Stimulated activated CD8-positive, alpha-beta memory T cell treated with anti-CD3 and anti-CD28 coated beads, Interleukin-7, amount 100 ng/mL, for 1 hour (primary cell): ENCODE measurements at places on chromosomes 1 and 21.

- no peak for DNase-seq
These were observed 16.2 kb upstream of the MYOG start for GRCh38 chr1:203101813-203102634.

DNA sequence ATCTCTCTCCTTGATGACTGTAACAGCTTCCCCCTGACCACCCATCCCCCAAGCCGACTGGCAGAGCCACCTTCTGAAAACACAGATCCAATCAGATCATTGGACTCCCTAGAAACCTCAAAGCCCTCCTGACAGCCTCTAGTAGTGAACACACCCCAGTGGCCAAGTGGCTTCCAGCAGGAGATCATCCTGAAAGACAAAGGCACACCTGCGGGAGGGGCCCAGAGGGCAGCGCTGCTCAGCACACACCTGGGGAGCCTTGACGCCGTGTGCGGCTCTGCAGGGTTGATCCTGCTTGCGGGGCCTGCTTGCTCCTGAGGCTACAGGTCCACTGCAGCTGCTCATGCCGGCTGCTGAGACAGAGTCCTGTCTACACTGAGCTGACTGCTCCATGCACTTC is 41.5 kb downstream of the SLC66A1 start:
- DNase-seq: no peak

DNA sequence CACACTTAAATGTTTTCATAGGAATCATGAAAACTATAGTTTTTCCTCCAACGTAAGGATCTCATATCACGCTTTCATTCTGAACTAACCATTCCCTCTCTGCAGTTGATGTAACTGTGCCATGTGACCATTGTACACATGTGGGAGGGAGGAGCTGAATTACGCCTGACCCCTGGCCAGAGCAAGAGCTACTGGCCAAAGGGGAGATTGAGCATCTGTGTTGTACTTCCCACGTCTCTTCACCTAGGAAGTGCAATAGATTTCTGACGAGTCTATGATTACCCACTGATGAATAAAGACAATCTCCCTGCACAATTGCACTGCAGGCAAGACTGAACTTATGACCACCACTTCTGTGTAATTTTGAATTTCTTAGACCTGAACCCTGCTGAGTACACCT is 24.0 kb downstream of the PTPRC start:
- no peak for DNase-seq

DNA sequence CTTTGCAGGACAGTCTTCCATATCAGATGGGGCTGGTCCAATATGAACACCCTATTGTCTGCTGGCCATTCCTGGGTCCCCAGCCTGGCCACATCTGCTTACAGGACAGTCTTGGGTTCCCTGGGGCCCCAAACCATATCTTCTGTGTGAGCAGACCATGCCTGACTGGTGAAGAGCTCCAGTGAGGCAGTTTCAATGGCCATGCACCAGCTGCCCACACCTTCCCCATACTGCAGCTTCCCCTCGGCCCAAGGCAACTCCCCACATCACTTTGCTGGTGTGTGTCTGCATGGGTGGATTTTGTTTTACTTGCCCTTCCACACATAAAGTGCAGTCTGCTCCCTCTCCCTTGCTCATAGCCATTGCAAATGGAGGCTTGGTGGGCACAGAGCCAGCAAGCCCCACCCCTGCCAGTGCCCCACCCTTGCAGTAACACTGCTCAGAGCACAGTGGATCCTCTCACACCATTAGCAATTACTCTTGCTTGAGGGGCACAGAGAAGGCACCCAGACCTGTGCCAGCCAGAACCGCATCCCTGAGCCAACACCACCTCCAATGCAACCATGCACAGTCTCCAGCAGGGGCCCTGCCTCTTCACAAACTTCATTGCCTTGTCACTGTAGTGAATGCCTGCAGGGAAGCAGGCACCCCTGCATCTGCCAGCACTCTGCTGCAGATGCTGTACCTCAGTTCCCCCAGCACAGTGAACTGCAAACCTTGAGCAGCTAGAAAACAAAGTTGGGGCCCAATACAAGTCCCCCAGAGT is 474.5 kb upstream of the BEND5 start:
- DNase-seq: no peak

DNA sequence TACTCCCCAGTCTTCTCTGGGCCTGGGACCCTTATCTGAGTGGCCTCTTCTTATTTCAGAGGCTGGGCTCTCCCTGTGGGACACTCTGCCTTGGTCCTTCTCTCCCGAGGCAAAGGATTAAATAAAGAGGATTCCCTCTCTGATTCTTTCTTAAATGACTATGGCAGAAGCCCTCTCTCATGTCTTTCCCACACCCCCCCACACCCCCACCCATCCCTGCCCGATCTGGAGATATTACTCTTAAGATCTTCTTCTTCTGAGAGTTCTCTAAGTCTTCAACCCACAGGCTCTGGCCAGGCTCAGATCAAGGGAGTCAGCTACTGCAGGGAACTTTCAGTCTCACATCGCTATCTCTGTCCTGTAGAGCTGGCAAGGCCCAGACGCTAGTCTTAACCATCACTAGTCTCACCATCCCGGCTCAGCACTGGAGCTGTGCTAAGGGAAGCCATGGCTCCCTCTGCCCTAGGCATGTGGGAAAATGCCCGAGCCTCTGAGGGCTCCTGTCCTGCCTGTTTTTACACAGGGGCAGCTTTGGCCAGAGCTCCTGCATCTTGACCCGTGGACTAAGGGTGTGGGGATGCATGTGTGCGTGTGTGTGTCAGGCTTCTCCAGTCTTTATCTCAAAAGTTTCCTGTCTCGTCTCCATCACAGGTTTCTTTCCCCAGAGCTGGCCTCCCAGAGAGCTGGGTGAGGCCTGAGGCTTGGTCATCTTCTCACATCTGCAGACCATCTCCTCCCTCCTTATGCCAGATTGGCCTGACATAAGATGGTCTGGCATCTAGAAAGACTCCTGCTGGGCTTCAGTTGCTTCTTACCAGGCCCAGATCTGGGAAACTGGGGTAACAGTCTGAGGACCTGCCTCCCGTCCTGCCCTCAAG is 36.7 kb downstream of the LGR6 start:
- no peak for DNase-seq

GRCh38 chr1:113745425-113745824 is 13.9 kb downstream of the PHTF1 start:
- no peak for DNase-seq

- no peak for DNase-seq
These were observed 221.2 kb downstream of the HHIPL2 start for GRCh38 chr1:222326710-222327036.

DNA sequence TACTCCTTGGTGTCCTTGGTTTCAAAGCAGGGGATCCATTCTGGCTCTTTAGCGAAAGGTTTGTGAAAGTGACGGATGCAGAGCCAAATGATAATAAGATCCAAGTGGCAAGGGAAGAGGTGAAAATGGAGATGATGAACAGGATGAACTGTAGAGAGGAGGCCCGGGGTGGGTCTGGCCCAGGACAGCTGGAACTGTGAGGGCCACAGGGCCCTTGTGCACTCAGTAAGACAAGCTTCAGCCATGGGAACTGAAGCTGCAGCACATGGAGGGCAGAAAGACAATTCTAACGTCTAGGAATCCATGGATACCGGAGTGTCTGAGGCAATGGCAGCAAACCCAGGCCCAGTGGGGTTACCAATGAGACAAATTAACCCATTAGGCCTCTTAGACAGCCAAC is 4.8 kb downstream of the KCNA2 start:
- DNase-seq: no peak

GRCh38 chr1:178379807-178380206 is 117.0 kb downstream of the CLEC20A start:
- no peak for DNase-seq

- DNase-seq: no peak
These were observed 38.6 kb upstream of the SLC35F3 start for GRCh38 chr1:233865902-233866301.

- no peak for DNase-seq
These were observed 21.2 kb upstream of the EYA3 start for GRCh38 chr1:28109639-28110038.

GRCh38 chr1:215458562-215458961 is 108.5 kb upstream of the KCTD3 start:
- no peak for DNase-seq

DNA sequence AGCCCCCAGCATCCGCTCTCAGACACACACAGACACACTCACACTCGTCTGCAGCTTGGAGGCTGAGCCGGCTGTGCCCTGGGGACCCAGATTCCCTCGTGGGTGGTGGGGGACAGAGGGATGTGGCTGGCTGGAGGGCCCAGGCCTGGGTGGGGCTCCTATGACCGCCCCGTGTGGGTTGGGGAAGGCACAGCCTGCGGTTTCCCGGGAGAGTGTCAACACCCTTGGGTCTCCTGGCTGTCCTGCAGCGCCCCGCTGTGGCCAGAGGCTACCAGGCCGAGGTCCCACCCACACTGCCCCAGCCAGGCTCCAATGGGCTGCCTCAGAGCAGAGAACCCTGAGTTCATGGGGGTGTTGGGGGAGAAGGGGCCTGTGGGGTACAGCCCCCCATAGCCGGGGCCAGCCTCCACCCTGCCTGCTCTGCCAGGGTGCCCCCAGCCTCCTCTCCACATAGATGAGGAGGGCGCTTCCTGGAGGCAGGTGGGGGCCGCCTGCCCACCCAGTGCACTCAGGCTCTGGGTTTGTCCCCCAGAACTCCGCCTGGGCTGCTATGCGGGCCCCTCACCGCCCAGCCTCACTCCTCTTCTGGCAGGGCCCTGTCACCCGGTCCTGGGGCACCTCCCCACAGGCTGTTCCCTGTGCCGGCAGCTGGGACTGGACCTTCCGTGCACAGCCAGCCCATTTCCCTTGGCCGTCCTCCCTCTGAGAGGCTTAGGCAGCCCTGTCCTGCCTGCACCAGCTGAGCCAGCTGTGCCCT is at the start of gene TTC34:
TTC34 (minus strand) TSS at position 159 of the 757 bp plus-strand sequence. CDS start 866 bp downstream, outside the sequence.
- no peak for DNase-seq

DNA sequence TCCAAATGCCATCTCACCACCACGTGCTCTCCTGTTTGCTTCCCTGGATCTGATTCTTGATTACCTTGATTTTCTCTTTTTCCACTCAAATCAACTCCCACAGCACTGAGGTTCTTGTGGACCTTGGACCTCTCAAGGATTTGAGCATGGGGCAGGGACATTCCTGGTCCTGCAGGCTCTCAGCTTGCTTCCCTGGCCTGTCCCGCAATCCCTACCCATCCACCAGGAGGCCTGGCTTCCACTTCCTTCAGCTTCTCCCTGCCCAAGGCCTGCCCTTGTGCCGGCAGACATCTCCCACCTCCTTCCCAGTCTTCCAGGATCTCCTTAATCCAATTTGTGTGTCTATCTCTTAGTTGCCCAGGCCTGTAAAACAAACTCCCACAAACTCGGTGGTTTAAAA is 21.6 kb downstream of the PLA2G2A start:
- no peak for DNase-seq

GRCh38 chr1:41282679-41283317 is 40.7 kb upstream of the SCMH1 start:
- no peak for DNase-seq

GRCh38 chr1:191912517-191912916 is 245.7 kb upstream of the RGS18 start:
- no peak for DNase-seq

DNA sequence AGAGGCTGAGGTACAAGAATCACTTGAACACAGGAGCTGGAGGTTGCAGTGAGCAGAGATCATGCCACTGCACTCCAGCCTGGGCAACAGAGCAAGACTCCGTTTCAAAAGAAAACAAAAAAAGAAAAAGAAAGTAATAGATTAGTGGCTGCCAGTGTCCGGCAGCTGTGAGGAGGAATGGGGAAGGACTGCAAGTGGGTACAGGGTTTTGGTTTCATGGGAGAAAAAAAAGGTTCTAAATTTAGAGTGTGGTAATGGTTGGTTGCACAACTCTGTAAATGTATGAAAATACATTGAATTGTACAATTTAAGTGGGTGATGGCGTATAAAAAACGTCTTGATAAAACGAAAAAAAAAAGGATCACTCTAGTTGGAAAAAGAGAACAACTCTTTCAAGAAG is 6.7 kb downstream of the TAF1A start:
- DNase-seq: no peak

DNA sequence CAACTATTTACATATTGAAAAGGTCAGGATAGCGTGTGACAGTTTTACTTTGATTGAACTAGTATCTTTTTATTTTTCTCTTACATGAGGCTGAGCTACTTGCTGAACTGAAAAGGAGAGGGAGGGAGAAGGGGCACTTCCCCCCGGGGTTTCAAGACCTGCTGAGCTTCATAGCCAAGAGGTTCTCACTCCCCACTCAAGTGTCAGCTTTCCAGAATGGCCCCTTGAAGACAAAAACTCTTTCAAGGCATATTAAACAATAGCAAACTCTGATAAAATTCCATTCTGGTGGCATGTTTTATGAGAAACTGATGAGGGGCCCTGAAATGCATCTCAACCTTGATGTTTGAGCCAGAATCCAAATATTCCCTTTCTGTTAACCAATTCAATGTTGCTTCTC is 143.0 kb downstream of the KAZN start:
- no peak for DNase-seq

GRCh38 chr1:28986306-28986910 is 72.0 kb downstream of the EPB41 start:
- no peak for DNase-seq

- DNase-seq: no peak
These were observed 920 bp downstream of the MTHFR start for GRCh38 chr1:11804666-11805421.

DNA sequence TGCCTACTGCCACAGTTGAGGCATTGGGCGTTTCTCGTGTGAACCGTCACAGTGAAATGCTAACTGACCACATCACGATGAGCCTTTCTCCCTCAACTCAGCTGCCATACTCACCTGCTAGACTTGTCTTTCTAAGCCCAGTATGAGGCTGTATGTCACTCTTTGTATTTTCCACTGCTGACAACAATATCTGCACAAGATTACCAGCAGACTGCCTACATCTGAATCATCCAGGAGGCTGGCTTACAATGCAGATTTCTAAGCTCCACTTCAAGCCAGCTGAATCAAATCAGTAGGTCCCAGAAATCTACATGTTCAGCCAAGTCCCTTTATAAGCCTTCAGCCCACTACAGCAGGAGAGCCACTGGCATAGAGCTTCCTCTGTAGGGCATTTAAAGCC is 355.0 kb upstream of the DUSP10 start:
- no peak for DNase-seq

GRCh38 chr1:223842784-223843183 is 3.0 kb downstream of the TP53BP2 start:
- DNase-seq: no peak

DNA sequence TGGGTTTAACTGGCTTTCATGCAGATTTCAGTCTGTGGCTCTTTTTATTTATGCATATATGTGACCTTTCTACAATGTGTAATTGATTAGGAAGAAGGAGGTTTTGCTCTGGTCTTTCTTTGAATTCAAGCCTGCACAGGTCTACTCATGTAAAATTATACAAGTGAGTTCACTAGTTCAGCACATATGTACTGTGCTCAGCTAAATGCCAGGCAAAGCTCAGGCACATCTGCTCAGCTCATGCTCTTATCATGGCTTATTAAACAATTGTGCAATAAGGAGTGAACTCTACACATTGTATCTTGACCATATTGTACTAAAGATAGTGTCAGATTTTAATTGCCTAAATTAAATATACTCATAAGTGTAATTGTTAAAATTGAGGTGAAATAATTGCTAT is 378.4 kb downstream of the ADGRL2 start:
- DNase-seq: no peak

- DNase-seq: no peak
These were observed 970.7 kb downstream of the KCNT2 start for GRCh38 chr1:195637539-195637938.
